HS-5 (cell line): ENCODE measurements at places on chromosomes 6 and 20.

DNA sequence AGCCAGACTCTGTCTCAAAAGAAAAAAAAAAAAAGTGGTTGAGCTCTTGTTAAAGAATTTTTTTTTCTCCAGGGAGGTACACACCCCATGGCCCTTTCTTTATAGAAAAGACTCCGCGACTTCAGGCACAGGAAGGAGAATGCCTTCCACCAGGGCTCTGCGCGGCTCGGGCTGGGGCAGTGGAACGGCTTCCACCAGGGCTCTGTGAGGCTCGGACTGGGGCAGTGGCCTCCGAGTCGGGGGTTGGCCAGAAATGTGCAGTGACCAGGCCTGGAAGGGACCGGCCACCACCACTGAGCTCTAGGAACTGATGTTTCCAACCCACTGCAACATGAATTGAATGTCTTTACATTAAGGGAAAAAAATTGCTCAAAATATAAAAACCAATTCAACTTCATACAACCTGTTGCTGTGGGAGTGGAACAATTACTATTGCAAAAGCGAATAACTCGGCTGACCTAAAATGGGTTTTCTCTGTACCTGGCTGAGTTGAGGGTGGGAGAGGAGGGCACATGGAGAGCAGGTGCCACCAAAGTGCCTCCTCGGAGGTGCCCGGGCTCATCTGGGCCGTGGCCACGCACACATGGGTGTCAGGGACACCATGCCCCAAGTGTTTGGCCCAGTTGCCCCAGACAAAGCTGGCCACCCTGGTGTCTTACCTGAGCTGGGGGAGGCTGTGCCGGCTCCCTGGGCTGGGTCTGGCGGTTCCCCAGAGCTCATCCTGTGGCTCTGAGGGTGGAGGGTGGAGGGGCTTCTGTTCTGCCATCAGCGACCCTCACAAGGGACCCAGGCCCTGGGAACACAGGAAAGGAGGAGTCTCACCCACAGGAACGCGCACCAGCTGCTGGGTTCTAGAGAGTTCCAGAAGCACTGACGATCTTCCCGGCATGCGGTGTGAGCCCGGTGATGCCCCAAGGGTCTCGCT, 29.3 kb downstream of the SLC2A4RG start:
- DNase-seq: no peak

GRCh38 chr20:1526310-1526709, 31.2 kb downstream of the SIRPD start:
- no peak for DNase-seq

DNA sequence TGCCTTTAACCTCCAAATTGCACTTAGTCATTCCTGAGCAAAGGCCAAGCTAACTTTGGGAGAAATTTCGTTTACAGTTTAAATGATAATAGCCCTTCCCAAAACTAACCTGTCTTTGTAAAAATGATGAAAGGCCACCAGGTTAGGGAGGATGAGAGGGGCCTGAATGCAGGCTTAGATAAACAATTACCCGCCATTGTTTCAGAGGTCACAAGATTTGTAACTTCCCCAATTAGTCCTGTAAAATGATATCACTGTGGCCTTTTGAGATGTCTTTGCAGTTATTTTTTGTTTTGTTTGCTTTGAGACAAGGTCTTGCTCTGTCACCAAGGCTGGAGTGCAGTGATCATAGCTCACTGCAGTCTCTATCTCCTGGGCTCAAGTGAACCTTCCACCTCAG, 26.3 kb downstream of the GNL1 start:
- DNase-seq: no peak

DNA sequence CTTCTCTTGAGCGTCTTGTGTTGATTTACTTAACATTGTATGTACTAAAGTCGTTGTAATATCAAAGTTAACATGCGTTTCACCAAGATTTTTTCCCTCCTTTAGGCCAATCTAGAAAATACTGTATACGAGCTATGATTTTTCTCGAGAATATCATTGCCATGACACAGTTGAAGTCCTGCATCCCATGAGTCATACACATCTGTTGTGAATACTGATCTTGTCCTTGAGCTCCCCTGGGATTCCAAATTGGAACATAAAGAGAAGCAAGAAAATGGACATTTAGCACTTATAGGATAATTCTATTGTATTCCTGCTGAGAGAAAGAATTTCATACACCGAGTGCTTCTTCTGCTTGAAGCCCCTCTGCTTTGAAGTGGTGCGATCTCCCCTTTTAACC, 109.6 kb downstream of the SLC35B3 start:
- DNase-seq: peak; percentile 15

- DNase-seq: peak; percentile 49
These were observed 9.7 kb upstream of the MMS22L start for GRCh38 chr6:97292671-97293070.

- DNase-seq: no peak
These were observed 44.5 kb downstream of the RBM38 start for GRCh38 chr20:57435498-57436222.

DNA sequence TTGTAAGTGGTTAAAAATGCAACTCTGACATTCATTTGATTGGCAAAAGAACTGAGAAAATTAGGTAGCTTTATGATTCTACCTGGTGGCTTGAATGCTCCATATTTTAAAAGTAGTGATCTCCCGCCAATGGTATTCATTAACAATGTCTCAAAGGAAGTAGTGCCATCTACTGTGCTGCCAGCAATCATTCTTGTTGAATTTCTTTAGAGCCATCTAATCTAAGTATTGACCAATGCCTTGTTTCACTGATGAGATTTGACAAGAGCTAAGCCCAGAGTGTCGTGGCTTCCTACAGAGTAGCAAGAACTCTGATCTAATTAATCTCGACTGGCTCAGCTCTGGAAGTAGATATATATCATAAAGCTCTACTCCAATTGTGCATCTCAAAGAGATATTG, 696.7 kb downstream of the C6orf118 start:
- no peak for DNase-seq

GRCh38 chr6:16090920-16091319, 38.0 kb upstream of the MYLIP start:
- no peak for DNase-seq

- DNase-seq: no peak
These were observed 42.3 kb upstream of the CLVS2 start for GRCh38 chr6:122953766-122954165.

GRCh38 chr6:164216839-164217238, 802.3 kb downstream of the QKI start:
- DNase-seq: no peak

GRCh38 chr6:53892707-53893106, 97.9 kb downstream of the LRRC1 start:
- DNase-seq: no peak
